ENCODE measurements at places on chromosomes 7 and 10.

DNA sequence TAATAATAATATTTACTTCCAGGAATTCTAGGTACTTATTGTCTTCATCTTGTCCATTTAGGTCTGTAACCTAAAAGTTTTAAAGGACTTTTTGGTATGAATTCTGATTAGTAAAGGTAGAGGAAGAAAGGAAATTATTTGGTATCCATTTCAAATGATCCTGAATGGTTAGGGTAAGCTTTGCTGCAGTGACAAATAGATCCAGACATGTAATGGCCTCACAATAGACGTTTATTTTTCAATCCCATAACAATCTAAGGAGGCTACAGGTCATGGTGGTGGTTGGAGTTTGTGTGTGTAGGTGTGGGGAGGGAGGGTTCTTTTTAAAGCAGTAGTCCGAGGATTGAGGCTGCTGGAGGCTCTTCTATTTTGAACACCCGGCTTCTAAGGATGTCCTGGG lies 5.3 kb downstream of the FBH1 start:
- DNase-seq: no peak

DNA sequence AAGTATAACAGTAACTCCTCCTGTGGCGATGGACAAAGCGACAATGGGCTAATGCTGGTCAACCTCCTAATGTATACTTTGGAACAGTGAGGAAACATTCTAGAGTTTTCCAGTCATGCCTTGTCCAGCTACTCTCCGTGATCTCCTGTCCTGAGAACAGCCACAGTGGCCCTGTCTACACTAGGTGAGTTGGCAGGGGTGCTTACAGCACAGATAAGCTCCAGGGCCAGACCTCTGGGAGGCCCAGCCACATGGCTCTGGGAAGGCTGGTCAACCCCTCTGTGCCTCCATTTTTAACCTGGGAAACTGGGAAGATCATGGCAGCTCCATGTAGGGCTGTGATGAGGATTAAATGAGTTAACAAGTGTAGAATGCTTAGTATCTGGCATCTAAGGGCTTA lies 57.0 kb downstream of the CLEC2L start:
- no peak for DNase-seq

DNA sequence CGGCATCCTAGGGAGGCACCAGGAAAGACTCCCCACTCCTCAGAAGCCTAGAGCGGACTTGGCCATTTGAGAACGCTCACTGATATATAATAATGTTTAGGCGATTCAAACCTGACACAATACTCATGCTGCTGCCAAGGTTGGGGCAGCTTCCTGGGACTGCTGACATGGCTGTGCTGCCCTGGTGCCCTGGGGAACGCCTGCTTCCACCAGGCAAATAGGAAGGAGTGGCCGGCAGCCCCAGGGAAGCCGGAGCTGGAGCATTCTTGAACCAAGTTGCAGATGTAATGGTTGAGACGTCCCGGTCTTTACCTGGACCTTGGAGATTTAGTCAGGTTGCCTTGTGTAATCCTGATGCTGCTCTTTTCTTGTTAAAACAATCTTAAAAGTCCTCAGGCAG lies 8.8 kb downstream of the GDF10 start:
- DNase-seq: no peak

GRCh38 chr7:141418066-141418465 lies 133.1 kb upstream of the AGK start:
- DNase-seq: no peak

DNA sequence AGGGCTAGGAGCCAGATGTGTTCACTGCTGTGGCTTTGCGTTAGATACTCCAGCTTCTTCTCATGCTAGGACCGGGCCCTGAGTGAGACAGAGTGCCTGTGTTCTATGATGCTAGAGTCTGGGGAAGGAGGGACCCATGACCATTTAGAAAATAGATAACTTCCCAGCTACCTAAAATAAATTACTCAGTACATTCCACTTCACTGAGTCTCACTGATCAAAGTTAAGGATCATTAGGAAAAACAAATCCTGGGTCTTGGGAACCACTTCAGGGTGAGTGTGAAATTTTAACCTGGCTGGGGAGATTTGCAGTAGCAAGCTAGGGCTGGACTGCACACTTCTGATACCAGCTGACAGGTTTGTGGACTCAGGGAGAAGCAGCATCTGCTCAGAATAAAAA lies 138.1 kb downstream of the EMX2 start:
- DNase-seq: no peak

DNA sequence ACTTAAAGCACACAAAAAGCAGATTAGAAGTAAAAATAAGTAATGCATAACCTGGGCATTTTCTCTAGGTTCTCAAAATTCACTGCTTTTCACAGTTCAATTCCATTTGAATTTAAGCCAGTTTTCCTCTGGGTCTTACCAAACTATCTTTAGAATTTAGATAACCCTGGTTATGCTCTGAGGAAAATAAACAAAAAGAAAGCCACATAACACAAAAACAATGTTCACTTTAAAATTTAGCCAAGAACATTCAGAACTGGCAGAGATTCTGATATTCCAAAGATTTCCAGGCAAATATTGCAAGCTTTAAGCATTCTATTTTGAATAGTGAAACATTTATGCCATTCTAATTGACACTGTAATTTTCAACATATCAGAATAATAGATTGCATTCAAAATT lies 50.7 kb upstream of the PRKG1 start:
- no peak for DNase-seq

DNA sequence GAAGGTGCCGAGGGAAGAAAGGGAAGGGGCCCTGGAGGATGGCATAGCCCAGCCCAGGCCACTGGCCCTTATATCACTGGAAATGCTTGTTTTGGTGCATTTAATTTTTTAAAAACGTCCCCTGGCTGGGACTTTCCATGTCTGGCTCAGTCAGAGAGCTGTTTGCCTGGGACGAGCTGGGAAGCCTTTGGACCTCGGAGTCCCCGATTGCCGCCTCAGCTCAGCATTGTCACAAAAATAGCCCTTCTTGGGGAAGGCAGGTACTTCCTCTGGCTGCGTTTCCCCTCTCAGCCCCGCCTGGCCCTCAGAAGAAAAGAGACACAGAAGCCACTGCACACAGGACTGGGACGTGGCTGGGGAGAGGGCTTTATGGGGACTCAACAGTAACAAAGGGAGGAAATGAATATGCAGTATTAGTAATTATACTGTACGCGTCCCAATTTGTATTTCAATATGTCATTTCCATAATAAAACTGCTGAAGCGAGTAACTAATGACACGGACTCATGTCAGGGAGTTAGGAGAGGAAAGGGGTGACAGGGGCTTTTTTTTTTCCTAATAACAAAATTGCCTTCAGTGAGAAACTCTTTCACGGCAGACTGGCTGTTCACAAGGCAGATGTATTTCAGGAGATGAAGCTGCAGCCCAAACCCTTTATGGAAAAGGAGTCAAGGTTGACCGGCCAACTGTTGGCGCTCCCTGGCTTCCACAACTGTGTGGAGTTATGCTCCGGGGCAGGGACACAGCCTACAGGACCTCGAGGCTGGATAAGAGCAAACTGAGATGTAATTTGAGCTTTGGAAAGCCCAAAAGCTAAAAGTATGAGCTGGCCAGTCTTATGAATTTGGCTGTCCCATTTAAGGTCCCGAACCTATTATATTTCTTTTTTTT lies 31.0 kb upstream of the MXI1 start:
- DNase-seq: no peak

DNA sequence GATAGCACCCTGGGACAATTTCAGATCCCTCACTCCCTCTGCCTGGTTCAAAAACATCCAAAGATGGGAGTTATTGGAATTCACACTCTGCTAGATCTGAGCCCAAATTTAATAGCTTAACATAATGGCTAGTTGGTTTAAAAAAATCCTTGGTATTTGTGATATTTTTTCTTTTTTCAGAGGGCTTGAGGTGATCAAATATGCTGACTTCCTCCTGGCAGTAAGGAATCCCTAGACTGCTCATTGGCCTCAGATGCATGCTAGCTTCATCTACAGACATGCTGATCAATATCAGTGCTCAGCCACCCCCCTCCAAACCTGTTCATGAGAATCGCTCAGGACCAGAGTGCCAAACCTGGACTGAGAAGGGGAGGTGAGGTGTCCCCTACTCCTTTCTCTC lies 74.7 kb upstream of the PLPP4 start:
- DNase-seq: no peak

GRCh38 chr10:71927776-71928592 lies 36.2 kb upstream of the CHST3 start:
- DNase-seq: peak; percentile 43

DNA sequence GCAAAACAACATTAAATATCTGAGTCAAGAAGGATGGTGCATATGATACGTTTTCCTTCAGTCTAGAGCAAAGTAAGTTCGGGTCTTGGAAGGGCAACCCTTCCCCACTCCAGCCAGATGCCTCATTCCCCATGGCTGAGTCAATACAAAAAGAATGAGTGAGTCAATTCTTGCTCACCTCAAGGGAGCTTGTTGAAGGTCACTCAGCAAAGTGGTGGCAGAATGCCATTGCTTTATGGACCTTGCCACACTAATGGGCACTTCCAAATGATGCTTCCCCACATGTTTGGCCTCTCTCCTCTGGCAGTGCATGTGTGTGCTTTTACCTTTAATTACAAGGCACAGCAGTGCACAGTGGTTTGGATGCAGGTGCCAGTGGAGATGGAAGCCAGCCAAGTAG lies 296.5 kb downstream of the SORCS3 start:
- DNase-seq: peak; percentile 72

- no peak for DNase-seq
These were observed 295.0 kb upstream of the LYZL1 start for GRCh38 chr10:28993861-28994260.

- peak; percentile 58 for DNase-seq
These were observed 198.3 kb downstream of the RPS24 start for GRCh38 chr10:78231939-78232338.

DNA sequence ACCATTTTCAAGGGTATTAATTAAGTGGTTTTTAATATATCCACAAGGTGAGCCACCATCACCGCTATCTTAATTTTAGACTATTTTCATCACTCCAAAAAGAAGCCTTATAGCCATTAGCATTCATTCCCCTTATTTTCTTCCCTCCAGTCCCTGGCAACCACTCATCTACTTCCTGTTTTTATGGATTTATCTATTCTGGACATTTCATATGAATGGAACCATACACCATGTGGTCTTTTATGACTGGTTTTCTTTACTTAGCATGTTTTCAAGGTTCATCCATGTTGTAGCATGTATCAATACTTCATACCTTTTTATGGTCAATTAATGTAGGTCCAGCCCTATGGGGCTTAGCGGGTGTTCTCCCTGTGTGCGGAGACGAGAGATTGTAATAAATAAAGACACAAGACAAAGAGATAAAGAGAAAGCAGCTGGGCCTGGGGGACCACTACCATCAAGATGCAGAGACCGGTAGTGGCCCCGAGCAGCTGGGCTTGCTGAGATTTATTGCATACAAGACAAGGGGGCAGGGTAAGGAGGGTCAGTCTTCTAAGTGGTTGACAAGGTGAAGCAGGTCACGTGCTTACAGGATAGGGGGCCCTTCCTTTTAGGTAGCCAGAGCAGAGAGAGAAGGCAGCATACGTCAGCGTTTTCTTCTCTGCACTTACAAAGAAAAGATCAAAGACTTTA lies 14.6 kb downstream of the WBP1L start:
- DNase-seq: no peak

GRCh38 chr7:129924602-129925001 lies 28.2 kb downstream of the UBE2H start:
- DNase-seq: no peak

- no peak for DNase-seq
These were observed 186.2 kb downstream of the DNAJB6 start for GRCh38 chr7:157522954-157523353.

GRCh38 chr10:63042256-63042655 lies 90.9 kb upstream of the NRBF2 start:
- DNase-seq: no peak

DNA sequence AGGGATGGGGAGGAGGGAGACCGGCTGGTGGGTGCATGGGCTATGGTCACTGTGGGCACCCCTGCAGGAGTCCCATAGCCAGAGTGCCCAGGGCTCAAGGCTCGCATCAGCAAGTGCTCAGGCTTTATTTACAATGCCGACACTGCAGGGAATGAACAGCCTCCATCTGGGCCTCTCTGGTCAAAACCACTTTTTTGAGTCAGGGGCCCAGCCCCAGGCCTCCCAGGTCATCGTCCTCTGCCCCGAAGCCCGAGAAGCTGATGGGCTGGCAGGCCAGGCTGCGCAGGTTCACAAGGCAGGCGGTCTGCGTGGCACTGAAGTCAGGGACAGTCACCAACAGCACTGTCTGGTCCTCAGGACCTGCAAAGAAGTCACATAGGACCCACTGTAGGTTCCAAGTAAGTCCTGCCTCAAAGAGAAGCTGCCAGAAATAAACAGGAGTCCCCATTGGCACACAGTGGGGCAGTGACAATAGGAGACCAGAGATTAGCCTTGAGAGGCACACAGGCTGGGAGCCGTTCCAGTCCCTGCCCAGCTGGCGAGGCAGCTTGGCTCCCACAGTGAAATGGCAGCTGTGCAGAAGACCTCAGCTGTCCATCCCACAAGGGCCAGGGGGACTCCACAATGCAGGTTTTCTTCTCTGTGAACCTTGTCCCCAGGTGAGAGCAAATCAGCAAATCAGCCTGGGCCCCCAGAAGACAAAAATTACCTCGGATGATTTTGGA lies 8.6 kb downstream of the POLD2 start:
- no peak for DNase-seq

DNA sequence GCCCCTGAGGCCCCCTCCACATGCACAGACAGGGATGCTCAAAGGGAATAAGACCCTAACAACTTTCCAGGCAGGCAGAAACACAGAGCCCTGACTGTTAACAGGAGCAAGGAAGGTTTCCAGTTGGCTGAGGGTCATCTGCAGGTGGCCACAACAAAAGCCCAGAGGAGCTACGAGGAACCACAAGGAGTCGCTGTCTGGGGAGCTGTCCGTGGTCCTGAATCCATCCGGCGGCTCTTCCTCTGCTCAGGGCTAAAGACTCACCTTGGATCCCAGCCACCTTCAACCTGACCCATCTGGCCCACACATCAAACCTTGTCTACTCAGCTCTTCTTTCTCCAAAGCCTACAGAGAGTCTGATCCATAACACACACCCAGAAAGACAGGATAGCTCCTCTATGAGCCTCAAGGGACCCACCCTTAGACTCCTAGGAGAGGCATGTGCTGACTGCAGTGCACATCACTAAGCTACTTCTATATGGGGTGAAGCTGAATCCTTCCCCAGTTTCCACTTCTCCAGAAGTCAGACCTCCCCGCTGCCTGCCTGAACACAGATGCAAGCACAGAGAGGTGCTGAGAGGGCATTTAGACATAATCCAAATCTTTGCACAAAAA lies 104.0 kb downstream of the SLIT1 start:
- peak; percentile 82 for DNase-seq

GRCh38 chr10:57844387-57844998 lies 423.2 kb downstream of the IPMK start:
- no peak for DNase-seq

DNA sequence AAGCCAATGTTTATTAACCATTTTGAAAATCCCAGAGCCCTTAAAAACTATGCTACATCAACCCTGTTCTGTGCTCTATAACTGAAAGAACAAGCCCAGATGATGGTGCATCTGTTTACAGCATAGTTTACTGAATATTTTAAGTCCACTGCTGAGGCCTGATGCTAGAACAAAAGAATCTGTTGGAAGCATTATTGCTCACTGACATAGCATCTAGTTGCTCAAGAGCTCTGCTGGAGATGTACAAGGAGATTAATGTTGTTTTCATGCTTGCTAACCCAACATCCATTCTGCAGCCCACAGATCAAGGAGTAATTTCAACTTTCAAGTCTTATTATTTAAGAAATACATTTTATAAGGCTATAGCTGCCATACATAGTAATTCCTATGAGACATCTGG lies 181.3 kb upstream of the FEZF1 start:
- no peak for DNase-seq

- DNase-seq: no peak
These were observed 1.6 kb downstream of the TIAL1 start for GRCh38 chr10:119595134-119595675.

- no peak for DNase-seq
These were observed 160.7 kb downstream of the MALRD1 start for GRCh38 chr10:19209319-19209718.
